ENCODE measurements at places on chromosomes 13 and 19.

- DNase-seq, result no peak
Measured at GRCh38 chr19:7881910-7882309, 6.4 kb upstream of the LRRC8E start.

GRCh38 chr13:100662468-100663211 lies 12.0 kb downstream of the TMTC4 start:
- no peak for DNase-seq

- DNase-seq, result no peak
Measured at GRCh38 chr13:88005188-88005587, 334.0 kb downstream of the SLITRK5 start.

DNA sequence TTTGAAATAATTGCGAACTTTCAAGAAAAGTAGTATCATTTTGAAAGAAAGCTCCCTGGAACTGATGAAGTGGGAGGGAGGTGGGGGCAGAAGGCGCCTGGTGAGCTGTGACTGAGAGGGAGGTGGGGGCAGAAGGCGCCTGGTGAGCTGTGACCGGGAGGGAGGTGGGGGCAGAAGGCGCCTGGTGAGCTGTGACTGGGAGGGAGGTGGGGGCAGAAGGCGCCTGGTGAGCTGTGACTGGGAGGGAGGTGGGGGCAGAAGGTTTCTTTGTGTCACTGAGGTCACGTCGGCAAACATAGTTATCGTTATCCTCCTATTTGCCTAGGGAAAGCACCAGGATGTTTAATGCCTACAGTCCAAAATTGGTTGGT lies 24.2 kb downstream of the C2CD4C start:
- DNase-seq, result no peak

Data from CD4-positive, alpha-beta T cell (primary cell).